ENCODE measurements at places on chromosomes 1 and 21.

DNA sequence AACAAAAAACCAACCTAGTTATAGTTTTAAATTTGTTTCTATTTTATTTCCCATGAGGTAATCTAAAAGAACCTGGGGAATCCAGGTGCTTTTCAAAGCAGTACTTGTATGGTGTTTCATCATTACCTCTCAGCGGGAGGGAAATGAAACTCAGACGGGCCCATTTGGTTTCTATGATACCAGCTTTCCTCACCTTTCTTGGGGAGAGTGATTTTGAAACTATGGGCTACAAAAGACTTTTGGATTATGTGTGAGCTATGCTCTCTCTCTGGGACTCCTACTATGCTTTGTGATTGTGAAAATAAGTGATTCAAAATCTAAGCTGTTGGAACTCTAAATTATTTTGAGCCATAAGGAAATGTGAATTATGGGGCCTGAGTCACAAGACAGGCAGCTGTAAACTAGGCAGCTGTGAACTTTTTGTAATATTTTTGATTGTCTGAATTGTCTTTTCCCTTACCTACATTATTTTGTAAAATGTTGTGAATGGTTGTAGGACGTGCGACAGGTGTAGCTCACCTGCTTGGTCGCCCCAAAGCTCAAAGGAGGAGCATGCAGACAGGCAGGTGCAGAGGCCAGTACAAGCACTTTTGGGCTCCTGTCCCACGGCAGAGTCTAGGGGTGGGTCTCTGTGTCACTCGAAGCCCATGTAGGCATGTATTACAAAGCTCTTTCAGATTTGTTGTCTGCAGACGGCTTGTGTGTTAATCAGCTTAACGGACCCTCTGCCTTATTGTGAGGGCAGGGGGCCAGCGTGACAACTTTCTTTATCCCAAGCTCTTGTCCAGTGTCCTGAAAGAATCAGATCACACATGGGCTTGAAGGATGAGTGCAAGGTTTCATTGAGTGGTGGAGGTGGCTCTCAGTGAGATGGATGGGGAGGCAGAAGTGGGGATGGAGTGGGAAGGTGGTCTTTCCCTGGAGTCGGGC lies 64.8 kb upstream of the BACH1 start:
- DNase-seq, result no peak

GRCh38 chr1:9838946-9839345 lies 15.2 kb upstream of the CLSTN1 start:
- no peak for DNase-seq

DNA sequence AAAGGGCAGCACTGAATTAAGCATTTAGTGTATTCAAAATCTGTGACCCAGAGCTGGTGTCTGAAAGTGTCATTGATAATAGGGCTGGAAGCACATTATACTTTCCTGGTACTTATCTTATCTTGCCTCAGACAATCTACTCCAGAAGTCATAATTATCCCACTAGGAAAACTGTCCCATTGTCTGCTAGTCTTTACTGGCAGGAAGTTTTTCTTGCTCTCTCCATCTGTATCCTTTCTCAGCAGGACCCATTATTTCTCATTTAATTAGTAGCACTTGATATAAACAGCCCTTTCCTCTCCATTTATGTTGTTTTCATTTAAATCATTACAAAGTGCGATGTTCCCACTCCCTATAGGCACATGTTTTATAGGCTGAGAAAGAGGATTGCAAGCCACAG lies 36.5 kb upstream of the BARHL2 start:
- DNase-seq, result peak; percentile 52

- no peak for DNase-seq
Observed at GRCh38 chr1:90718411-90719329, 1.6 kb upstream of the BARHL2 start.

- no peak for DNase-seq
Observed at GRCh38 chr1:47837056-47837830, 159.9 kb downstream of the TRABD2B start.

- no peak for DNase-seq
Observed at GRCh38 chr21:31255896-31256295, 88.2 kb downstream of the TIAM1 start.

DNA sequence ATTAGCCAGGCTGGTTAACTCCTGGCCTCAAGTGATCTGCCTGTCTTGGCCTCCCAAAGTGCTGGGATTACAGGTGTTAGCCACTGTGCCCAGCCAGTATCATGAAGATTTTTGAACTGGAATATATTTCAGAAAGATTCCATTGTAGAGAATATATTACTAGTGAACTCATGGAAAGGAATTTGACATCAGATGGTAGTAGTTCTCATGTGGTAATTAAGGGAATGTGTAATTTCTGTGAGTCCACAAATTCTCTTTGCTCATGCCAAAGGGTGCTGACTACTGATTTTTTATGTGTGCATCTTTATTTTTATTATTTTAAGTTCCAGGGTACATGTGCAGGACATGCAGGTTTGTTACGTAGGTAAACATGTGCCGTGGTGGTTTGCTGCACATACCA lies 10.4 kb downstream of the DTL start:
- DNase-seq, result no peak

Measured in NCI-H146 (cell line).